ENCODE measurements at places on chromosomes 5 and 9. TPM values are rescaled to one million over a fixed set of nuclear protein-coding genes. Genes with fewer than 3 reads are reported as not detected.

Gene PCYOX1L
- 17.2 TPM for polyA plus RNA-seq

Gene ADGRD2
- polyA plus RNA-seq = 1.2 TPM

Gene WNK2
- 12.0 TPM for polyA plus RNA-seq

Gene ADGRV1
- 40.6 TPM for polyA plus RNA-seq

Gene TLX3
- polyA plus RNA-seq = not detected

Gene PTPA
- 114 TPM for polyA plus RNA-seq

Gene OR13C3
- polyA plus RNA-seq = not detected

Gene JAKMIP2
- 2.4 TPM for polyA plus RNA-seq

Gene EQTN
- 0.23 TPM for polyA plus RNA-seq

Gene AGXT2
- polyA plus RNA-seq = not detected

Gene TAS2R1
- polyA plus RNA-seq = not detected

Gene ARHGEF28
- 0.31 TPM for polyA plus RNA-seq

Gene PCDHGB6
- 4.3 TPM for polyA plus RNA-seq

Gene BTNL9
- polyA plus RNA-seq = 0.46 TPM

- no peak for DNase-seq
Observed at GRCh38 chr5:14168793-14169262, 25.7 kb downstream of the TRIO start.

GRCh38 chr5:157581901-157582300 is 6.3 kb upstream of the ADAM19 start:
- no peak for DNase-seq

DNA sequence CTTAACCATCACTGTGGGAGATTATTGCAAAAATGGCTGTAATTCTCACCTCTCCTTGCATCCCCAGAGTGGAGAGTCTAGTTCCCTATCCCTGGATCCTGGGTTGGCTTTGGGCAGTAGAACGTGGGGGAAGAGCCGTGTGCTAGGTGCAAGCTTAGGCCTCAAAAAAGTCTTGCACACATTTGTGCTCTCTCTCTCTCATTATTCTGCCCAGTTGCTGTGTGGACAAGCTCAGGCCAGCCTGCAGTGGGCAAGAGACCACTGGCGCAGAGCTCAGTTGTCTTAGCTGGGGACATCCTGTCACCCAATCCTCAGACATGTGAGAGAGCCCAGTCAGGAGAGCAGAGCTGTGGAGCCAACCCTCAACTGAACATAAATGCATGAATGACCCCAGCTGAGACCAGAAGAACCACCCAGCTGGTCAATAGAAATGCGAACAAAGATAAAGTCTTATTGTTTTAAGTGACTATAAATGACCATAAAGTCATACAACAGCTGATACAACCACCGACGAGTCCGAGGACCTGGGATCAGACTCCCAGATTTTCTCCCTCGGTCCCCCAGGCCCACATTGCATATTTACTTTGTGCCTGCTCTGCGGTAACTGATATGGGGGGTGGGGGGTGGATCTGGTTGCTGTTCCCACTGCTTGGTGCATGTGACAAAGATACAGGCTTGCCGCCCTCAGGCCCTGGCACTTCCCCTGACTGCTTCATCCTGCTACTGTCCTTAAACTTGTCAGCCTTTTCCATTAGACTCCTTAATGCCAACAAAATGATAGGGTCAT is 166.4 kb upstream of the MVB12B start:
- no peak for DNase-seq

DNA sequence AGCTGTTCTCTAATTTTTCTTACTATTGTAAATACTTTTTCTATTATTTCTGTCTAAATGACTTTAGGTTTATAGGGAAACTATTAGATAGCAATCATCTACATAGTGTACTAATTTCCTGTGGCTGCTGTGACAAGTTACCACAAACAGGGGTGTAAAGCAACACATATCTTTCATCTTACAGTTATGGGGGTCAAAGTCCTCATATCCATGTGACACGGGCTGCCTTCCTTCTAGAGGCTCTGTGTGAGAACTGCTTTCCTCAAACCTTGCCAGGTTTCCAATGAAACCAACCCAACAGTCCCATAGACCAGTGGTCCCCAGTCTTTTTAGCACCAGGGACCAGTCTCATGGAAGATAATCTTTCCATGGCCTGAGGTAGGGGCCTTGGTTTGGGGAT is 189.1 kb downstream of the ROR2 start:
- no peak for DNase-seq

GRCh38 chr5:90602681-90603080 is 44.1 kb downstream of the ADGRV1 start:
- no peak for DNase-seq

GRCh38 chr5:65695162-65695755 is 26.6 kb downstream of the SGTB start:
- DNase-seq = no peak

DNA sequence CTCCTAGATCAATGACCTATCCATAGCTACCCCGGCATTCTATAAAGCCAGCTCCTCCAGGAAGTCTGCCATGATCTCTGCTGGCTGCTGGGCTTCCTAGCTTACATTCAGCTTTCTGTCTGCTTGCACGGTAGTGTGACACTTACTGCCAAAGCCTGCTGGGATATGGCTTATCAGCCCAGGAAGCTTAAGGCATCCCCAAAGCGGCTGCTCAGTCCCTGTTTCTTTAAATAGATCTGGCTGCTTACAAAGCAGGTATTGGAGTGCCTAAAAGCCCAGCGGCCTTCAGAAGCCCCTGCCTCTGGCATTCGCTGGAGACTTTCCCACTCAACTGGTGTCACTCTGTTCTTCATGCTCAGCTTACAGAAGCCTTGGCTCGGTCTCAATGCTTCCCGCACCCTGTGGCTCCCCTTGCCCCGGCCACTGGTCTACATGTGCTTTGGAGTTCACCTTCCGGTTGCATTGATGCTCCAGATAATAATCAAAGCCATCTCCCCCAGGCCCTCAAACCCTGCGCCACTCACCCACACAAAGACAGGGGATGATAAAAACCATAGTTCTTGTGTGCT is 31.3 kb upstream of the STRBP start:
- no peak for DNase-seq

DNA sequence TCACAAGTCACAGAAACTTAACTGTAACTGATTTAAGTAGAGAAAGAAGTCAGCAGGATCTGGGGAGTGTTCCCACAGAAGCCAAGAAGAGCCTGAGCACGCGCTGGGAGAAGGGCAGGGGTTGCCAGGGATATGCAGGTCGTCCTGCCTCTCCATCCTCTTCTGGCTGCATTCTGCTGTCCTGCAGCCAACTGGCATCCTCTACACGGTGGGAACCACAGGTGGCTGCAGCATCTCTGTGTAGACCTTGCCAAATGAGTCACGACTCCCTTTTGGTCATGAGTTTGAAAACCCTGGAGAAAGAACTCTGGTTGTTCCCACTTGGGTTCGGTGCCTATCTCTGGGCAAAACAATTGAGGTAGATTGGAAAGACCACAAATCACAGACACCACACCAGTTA is 38.4 kb upstream of the PCA3 start:
- DNase-seq = no peak

DNA sequence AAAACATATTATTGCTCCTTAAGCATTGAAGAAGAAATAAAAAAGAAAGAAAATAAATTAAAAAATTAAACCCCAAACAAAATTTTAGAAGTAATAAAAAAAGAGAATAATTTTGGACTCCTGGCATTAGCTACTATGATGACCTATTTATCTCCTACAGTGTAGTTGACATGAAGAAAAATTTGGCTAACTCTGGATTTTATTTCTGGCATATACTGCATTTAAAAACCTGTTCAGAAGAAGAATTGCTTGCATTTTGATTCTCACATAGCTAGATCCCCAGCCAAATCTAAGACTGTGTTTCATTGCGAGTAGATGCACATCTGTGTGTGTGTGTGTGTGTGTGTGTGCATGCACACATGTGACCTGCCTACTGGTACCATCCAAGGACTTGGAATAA is 30.1 kb upstream of the GABRG2 start:
- DNase-seq = no peak

GRCh38 chr5:9282211-9282610 is 263.7 kb downstream of the SEMA5A start:
- no peak for DNase-seq

GRCh38 chr5:68661237-68661636 is 432.6 kb upstream of the SLC30A5 start:
- peak; percentile 59 for DNase-seq

GRCh38 chr5:138954257-138955012 is 79.3 kb upstream of the LRRTM2 start:
- no peak for DNase-seq

GRCh38 chr5:51347704-51348103 is 35.5 kb upstream of the ISL1 start:
- DNase-seq = no peak

DNA sequence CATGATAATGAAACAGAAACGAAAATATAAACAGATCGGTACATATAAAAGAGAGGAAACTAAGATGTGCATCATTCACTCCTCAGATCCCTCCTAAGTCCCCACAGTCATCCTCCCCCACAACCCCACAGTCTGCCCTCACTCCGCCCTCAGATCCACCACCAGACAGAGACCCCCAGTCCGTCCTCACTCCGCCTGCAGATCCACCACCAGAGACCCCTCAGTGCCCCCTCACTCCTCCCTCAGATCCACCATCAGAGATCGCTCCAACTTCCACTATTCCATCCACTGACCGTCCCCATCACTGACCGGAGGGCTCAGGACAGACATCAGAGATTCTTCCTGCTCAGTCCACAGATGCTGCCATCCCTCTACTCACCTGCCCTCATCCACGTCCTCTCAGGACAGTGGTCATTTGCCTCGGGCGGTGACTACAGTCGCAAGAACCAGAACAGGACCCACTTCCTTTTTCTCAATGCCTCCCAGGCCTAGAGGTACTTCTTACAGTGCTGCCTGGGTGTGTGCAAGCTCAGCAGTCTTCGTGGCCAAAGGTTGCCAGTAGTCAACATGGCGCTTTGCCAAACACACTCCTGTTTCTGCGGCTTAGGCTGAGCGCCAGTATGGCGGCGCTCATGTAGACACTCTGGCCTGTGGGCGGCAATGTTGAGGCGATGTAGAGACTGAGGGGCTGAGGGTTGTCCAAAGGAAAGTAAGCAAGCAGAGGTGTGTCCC is 8.3 kb upstream of the SPATA31C1 start:
- DNase-seq = peak; percentile 48

Measured in H1 (cell line).